ENCODE measurements at places on chromosomes 3 and 15.

DNA sequence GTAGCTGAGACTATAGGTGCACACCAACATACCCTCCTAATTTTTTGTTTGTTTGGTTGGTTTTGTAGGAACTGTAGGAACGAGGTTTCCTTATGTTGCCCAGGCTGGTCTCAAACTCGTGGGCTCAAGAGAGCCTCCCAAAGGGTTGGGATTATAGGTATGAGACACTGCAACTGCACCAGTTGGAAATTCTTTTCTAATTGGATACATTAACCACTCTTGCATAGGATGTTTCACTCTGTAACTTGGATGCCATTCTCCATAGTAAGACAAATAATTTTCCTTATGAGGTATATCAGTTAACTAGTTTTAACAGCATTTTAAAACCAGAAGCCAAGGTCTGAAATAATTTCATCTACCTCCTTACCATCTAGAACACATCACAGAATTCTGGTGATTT is 6.7 kb upstream of the ALCAM start:
- DNase-seq = no peak

GRCh38 chr3:190517687-190518086 is 3.8 kb downstream of the IL1RAP start:
- no peak for DNase-seq

GRCh38 chr3:138082085-138082991 is 33.1 kb downstream of the DZIP1L start:
- no peak for DNase-seq

GRCh38 chr3:59698091-59698490 is 648.3 kb upstream of the CFAP20DC start:
- DNase-seq = no peak

DNA sequence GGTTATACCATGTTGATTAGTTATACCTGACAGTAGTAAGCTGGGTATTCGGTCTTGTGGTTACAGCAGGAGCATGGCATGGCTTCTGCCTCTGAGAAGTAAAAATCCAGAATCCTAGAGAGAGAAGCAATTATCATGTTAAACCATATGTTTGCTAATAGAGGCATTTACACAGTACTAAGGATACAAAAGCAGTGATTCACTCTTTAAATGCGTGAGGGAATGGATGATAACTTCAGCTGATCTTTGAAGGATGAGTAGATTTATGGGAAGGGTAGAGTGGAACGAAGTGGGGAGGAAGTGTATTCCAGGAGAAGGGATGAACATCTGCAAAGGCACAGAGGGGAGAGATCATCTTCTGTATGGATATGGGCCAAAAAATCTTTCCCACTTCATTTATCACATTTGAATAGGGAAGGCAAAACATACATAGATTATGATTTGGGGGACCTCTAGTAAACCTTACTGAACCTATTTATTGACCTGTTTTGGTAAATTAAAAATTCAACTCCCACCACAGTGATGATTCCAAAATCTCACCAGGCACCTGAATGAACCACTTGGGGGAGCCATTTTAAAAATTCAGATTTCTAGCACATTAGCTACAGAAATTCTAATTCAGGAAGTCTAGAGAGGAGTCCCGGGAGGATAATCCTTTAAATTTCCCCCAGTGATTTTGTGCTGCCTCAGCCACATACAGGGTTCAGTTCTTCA is 35.1 kb downstream of the IGSF10 start:
- DNase-seq = no peak

DNA sequence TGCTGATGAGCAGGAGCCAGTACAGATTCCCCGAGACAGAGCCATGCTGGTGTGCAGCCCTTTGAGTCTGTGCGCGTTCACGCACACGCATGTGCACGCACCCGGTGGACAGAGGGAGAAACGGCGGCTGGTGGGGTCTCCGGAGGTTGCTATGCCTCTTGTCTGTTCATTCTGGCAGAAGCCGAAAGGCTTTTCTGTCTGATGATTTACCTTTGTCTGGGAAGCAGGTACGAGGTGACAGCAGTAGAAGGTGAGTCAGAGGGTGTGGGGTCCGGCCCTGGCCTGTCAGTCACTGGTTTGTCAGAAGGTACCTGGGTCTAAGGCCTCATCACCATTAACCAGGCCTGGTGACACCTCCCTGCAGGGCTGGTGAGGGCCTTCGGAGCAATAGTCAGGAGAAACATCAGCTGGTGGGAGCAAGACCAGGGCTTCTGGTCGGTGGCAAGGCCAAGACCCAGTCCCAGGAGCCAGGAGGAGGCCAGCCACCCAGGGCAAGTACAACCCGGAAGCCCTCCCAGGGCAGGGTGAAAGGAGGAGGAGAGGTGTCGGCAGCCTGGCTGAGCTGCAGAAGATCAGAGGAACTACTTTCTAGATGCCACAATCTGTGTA is 7.5 kb downstream of the PCSK6 start:
- no peak for DNase-seq

- no peak for DNase-seq
Observed at GRCh38 chr15:69906256-69907185, 191.2 kb downstream of the TLE3 start.

- DNase-seq = no peak
Observed at GRCh38 chr3:127456471-127457093, 134.0 kb downstream of the TPRA1 start.

- no peak for DNase-seq
Observed at GRCh38 chr15:97903971-97904572, 56.4 kb upstream of the ARRDC4 start.

Data from activated naive CD4-positive, alpha-beta T cell (primary cell).